ENCODE measurements at places on chromosomes 4 and X.

DNA sequence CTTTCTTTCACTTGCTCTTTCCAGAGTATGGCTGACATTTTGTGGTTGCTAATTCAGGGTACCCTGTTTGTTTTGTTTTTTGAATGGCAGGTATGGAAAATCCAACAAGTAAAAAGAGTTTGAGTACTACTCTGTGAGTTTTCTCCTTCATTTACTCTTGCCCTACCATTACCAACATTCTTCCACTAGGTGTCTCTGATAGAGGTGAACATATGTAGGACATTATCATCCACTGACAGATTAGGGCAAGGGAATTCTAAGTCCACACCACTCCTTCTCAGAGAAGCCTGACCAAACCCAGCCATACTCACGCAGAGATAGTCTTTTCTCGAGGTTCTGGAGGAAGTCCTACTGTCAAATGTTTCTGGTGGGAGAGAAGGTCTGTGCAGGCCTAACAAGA, 36.7 kb upstream of the HDAC8 start:
- no peak for DNase-seq

DNA sequence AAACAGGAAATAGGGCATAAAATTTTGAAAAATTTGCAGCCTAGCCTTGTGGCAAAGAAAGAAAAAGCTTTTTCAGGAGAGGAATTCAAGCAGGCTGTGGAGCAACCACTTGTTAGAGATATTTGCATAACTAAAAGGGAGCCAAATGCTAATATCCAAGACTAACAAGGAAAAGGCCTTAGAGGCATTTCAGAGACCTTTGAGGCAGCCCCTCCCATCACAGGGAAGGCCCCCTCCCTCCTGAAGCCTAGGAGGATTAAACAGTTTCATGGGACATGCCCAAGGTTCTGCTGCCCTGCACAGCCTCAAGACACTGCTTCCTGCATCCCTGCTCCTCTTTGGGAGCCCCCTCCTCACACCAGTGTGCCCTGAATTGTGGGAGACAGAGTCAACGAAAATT, 275.4 kb upstream of the SFRP2 start:
- peak; percentile 16 for DNase-seq

DNA sequence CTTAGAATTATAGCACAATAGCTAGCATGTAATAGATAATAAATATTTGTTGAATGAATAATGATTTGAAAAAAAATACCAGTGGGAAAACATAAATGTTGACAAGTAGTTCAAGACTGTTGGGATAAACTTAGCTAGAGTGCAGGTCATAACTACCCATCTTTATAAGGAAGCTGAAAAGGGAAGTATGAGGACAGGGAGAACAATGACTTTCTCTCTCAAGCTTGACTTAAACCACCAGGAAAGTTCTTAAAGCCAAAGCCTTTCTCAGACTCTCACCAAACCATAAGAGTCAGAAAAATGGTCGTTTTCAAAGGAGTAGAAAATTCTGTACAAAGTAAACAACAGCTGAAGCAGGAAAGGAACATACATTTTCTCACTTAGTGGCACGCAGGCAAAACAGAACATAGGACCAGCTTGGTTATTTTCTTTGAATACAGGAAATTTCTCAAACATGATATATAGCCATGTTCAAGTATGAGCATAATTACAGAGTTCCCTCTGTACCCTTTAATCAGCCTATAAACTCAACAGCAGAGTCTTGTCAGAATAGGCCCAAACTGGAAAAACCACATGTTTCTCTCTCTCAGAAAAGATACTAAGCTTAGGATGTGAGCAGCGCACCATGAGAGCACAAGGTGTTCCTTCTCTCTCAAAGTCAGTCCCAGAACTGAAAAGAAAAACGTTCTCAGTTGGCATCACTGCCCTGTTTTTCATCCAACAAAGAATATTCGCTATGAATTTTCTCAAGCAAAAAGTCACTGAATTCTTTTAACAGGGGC, 28.7 kb downstream of the MAPK10 start:
- DNase-seq = no peak

DNA sequence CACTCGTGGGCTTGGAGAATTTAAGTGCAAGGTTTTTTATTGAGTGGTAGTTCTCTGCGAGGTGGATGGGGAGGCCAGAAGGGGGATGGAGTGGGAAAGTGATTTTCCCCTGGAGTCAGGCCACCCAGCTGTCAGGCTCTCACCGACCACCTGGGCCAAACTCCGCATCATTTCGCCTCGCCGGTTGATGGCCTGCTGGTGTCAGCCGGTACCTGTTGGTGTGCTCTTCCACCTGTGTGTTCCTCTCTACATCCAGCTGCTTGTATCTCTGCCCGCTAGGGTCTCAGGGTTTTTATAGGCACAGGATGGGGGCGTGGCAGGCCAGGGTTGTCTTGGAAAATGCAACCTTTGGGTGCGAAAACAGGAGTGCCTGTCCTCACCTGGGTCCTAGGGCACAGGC, 200.9 kb downstream of the DACH2 start:
- no peak for DNase-seq

DNA sequence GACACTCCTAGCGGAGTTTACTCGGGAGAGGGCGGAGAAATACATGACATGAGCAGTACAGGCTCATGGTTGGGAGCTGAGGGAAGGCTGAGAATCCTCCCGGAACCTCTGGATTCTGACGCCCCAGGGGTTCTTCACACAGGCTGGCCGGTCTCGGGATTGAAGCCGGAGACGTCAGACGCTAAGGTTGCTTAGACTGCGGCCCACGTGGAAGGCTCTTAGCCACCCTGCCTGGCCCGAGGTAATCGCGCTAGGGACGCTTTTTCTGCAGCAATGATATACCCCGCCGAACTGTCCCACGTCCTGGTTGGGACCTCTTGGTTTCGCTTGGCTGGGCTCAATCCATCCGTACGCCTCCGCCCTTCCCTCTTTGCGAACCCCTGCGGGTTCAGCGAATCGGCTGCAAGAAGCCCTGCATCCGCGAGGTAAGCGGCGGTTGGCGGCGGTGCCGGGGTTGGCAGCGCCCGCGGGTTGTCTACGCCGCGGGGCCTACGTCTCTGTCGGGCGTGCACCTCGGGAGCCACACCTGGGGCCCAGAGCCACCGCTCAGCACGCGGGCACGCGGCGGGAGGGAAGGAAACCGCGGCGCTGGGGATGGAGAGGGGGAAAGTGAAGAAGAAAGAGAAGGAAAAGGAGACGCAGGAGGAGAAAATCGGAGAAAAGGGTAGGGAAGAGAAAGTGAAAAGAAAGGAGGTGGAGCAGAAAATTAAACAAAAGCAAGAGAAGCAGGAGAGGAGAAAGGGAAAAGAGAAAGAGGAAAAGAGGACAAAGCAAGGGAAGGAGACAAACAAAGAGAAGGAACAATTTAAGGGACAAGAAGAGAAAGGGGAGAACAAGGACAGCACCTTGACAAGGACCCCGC, at the start of gene ARL9:
TSS of gene ARL9 (plus strand) at position 523 of the 862 bp plus-strand sequence. CDS start at position 595, 72 bp downstream.
- DNase-seq = peak; percentile 82

GRCh38 chrX:69216446-69216845, 51.2 kb upstream of the PJA1 start:
- DNase-seq = no peak

DNA sequence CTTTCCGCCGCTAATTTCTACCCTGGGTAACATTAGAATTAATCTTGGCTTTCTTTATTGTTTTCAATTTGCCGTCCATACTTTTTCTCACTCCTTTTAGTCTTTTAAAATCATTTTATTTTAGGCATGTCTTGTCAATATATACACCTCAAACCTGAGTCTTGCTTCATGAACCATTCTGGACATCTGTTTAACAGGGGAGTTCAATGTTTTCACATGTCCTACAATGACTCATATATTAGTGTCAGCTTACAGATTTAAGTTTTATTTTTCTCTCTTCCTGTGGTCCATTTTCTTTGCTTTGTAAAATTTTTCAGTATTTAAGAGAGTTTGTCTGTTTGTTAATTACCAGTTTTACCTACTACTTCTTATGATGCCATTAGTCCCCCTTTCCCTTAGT, 89.5 kb downstream of the LCORL start:
- DNase-seq = no peak

DNA sequence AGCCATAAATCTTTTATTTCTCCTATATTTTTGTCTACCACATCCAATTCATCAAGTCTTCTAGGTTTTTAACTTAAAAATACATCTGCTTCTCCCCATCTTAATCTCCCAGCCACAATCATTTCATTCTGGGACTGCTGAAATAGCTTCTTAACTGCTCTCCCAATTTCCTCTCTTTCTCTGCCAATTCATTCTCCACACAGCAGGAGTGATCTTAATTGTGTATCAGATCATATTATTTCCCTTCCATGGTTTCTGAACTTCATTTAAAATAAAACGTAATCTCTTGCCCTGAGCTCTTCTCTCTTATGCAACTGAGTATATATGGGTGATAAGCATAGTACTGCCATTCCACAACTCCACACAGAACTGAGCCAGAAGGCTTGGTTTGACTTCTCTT, 69.4 kb downstream of the IQCM start:
- no peak for DNase-seq

GRCh38 chr4:84324303-84325245, 174.5 kb downstream of the NKX6-1 start:
- DNase-seq = peak; percentile 55

- peak; percentile 79 for DNase-seq
These were observed 7.6 kb upstream of the NKX1-1 start for GRCh38 chr4:1413687-1414479.

DNA sequence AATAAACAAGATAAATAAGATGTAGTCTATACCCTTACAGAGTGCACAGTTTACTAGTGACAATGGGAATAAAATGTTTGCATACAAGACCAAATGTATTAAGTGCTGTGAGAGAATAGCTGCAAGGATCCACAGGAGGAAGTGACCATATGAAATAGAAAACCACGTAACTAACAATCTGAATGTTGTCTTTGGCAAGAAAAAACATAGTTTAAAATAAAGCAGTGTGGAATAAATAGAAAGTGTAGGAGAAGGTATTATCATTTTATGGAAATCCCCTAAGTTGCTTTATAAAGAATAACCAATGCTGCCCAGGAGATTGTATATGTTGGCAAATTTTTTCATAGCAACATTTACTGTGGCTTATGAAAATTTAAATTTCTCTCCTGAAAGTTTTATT, 116.1 kb downstream of the PCDH7 start:
- DNase-seq = no peak

DNA sequence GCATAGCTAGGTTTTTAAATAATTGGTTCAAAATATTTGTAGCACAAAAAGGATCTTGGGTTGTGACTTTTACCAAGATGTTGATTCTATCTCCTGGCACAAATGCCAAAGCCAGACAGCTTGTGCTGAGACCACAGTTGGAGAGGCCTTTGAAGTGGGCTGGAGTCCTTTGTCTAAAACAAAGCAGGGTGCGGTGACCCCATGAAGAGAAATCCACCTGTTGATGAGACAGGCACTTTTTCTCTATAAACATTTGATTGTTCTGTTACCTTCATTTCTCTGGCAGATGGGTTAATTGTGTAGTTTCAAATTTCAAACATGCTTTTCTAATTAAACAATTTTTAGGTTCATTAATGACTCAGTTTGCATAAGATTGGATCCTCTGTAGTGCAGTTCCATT, 56.7 kb downstream of the STOX2 start:
- DNase-seq = no peak

DNA sequence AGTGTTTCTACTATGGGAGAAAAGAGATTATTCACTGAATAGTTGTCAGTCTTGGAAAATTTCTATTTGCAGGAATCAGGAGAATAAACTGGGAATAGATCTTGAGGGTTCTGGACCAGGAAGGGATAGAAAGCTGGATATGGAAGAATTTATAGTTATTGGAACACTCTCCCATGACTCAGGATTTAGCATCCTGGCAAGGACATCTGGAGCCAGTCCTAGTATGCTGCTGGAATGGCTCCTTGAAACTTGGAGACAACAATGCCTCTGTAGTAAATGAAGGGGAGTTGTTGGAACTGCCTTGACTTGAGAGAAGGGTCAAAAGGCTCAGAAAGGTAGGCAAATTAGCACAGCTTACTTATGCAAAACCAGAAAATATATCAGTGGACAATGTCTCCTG, 23.5 kb upstream of the THOC2 start:
- DNase-seq = no peak

GRCh38 chr4:122346036-122346435, 32.8 kb upstream of the ADAD1 start:
- no peak for DNase-seq

DNA sequence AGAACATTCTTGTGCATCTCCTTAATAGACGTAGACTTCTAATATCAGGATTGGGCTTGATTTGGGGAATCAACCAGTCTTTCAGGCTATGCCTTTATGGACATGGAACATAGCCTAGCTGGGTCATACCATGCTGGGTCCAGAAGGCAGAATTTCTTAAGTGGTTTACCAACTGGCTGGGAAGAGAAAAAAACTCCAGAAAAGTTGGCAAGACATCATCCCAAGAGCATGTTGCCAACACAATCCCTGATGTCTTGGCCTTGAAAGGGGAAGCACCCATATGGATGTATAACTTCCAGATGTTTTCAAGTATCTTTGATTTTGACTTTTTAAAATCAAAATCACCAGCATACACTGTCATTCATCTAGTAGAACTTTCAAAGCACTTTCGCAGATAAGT, 138.0 kb upstream of the FGF13 start:
- DNase-seq = no peak

GRCh38 chr4:54447304-54447703, 210.5 kb upstream of the KIT start:
- DNase-seq = no peak

- no peak for DNase-seq
These were observed 37.4 kb downstream of the ASIC5 start for GRCh38 chr4:155828628-155829027.

GRCh38 chr4:74395633-74396032, 30.7 kb downstream of the EREG start:
- DNase-seq = no peak

GRCh38 chr4:94285666-94286065, 57.0 kb downstream of the HPGDS start:
- no peak for DNase-seq

DNA sequence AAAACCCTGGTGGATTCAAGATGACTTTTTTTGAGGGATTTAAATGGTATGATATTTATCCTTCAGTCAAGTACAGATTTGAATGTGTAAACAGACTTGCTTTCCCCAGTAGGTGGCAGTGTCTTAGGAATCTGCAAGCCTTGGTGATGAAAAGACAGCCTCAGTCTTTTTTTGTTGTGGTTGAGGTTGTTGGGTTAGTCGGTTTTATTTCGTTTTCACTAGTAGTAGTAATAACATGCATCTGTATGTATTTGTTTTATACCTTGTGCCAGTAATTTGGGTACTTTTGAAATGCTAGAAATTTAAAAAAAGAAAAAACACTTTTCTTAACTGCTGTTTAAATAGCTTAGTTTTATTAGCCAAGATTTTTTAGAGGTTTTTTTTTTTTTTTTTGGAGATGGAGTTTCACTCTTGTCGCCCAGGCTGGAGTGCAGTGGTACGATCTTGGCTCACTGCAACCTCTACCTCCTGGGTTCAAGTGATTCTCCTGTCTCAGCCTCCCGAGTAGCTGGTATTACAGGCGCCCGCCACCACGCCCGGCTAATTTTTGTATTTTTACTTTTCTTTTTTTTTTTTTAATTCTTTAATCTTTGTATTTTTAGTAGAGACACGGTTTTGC, 39.2 kb downstream of the COPS4 start:
- DNase-seq = peak; percentile 62
